T follicular helper cell (primary cell): ENCODE measurements at places on chromosomes 5 and 9.

DNA sequence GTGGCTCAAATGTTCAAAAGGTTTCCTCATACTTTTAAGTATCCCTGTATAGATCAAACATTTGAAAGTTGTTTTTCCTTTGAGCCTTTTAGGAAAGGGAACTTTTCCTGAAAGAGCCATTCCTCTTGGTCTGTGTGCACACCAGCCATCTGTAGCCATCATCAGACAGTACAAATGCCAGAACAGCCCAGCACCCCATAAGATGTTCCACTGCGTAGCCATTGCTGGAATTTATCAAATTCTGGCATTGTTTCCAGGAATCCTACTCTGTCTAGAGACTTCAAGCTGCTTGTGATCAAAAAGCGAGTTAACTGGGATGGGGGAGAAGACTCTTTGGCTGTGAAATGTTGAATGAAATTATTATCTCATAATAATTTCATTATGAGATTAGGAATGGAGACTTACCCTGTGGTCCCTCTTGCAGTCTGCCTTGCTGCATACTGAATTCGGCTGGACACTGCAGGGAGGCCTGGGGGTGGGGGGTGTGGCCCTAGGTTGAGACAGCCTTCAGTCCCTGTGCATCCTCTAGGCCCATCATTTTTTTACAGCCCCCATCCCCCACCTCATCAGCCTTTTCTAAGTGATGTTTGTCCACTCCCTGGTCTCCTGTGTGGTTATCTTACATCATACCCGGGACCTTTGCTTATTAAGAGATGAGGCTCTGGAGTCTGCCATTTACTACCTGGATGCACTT is 99.8 kb downstream of the RALGPS1 start:
- DNase-seq: no peak

- no peak for DNase-seq
These were observed 20.5 kb upstream of the RALGPS1 start for GRCh38 chr9:126894052-126894603.

GRCh38 chr5:132853790-132854189 is 12.5 kb downstream of the GDF9 start:
- DNase-seq: no peak

- no peak for DNase-seq
These were observed 45.3 kb upstream of the FOXE1 start for GRCh38 chr9:97807681-97808080.

DNA sequence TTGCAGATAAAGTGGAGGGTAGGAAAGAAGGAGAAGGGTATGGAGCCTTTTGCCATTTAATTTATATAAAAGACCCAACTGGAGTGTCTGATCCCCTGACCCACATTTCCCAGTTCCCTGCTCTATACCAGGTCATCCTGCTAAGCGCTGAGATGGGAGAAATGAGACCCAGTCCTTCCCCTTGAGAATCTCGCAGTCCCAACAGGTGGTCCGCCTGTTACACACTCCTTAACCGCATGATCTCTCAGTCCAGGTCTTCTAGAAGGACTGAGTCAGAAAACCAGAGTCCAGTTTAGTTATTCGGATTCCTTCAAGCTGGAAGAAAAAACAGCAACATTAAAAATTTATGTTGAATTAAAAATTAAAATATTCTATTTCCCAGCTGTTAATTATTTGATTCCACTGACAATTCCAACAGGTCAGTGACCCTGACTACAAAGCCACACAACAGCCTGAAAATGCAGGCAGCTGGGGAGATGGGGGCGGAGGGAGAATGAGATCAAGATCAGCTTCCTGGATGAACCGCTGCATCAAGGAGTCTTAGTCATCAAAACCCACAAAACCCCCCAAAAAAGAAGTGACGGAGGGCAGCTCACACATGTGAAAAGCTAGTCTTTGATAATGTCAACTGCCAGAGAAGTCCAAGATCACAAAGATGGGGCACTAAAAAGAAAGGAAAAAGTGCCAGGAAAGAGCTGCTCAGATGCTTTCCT is 44.0 kb downstream of the GGTA1 start:
- DNase-seq: no peak

GRCh38 chr5:115549154-115549553 is 4.6 kb upstream of the FEM1C start:
- DNase-seq: no peak

DNA sequence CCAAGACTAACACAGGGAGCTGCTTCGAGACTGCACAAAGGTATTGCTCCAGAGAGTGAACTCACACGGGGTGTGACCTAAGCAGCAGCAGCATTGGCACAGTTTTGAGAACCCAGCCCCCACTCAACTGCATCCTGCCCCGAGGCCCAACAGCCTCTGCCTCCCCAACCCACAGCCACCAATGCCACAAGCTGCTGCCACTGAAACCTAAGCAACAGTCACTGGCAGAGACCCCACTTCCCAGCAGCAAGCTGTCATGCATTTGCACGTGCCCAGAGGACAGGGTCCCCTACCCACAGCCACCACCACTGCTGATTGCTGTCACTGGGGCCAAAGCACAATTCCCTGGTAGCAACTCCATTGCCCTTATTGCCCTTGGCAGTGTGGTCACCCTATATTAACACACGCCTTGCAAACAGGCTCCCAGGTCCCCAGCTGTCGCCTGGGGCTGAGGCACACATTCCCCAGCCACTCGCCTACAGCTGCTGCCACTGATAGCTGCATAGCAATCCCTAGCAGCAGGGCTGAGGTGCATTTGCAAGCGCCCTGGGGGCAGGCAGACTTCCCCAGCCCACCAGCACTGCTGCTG is 141.0 kb downstream of the AGTPBP1 start:
- DNase-seq: no peak

- DNase-seq: no peak
These were observed 64.1 kb downstream of the SMIM23 start for GRCh38 chr5:171849585-171850323.
